A549 (cell line): ENCODE measurements at places on chromosomes 2 and 18. TPM values are rescaled to one million over a fixed set of nuclear protein-coding genes. Genes with fewer than 3 reads are reported as not detected.

Gene KIDINS220
- 16.4 to 16.9 TPM (median 16.5 TPM) in 3 replicates for polyA plus RNA-seq

DNA sequence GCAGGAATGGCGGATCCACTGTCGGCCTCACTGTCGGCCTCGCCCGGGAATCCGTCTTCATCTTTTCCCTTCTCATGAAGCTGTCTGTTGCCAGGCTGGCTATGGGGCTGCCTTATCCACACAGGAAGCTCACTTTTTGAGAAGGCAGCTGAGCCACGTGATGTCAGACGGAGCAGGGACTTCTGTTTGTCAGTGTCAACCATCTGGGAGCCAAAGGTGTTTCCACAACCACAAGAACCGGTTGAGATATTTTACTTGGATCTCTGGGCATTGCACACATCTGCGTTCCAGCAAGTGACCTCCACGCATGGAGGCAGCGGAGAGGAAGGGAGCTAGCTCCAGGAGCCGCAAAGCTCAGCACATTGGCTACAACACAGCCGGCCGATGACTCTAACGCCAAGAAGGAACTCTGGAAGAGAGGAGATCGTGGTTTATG, 27.4 kb upstream of the TAF1B start:
- DNase-seq: no peak

- DNase-seq: no peak
Measured at GRCh38 chr2:204023088-204023487, 86.5 kb downstream of the ICOS start.

Gene SULT1C4
- not detected in 3 replicates for polyA plus RNA-seq

GRCh38 chr2:62672601-62673000, 32.9 kb upstream of the EHBP1 start:
- DNase-seq: peak; percentile 72

- peak; percentile 54 for DNase-seq
Measured at GRCh38 chr2:120109186-120110061, 96.5 kb downstream of the EPB41L5 start.

- no peak for DNase-seq
Measured at GRCh38 chr2:36489281-36489680, 108.7 kb downstream of the FEZ2 start.

- DNase-seq: no peak
Measured at GRCh38 chr18:10114717-10115463, 201.1 kb downstream of the VAPA start.

- peak; percentile 26 for DNase-seq
Measured at GRCh38 chr2:33104726-33105125, 158.0 kb downstream of the LTBP1 start.

DNA sequence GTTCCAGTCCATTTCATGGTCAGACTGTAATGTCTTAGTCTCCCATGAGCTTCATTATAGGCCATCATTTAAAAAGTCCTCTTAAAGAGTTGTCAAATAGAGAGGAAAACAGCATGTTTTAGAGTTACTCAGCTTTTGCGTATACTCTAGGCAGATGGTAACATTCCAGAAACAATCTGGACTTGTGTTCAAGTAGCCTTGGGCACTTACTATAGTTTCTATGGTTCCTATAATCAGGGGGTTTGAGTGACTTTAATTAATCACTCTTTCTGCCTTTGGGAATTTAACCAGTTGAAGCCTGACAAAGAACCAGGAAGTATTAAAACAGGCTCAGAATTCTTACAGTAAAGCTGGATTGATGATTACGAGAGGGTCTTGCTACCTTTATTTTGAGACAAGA, 42.1 kb upstream of the SCN7A start:
- no peak for DNase-seq

DNA sequence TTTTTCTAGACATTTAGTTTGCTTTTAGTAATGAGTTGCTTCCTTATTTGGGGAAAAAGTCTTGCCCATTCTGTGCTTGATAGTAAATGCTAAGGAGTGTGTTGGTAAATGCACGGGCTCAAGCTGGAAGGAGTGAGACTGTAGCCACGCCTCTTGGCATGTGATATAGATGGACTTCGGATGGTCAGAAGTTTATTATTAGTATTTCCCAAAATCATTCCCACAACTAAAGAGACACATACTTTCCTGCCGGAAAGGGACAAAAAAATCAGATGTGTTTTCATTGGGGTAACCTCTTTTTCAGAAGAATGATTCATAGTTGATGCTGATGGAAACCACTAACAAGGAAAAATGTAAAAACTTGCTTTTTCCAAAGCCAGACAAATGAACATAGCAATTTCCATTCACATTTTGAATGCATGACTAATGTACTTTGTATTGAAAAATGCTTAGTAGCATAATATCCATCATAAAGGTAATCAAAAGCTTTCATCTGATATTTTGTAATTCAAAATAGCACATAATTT, 133.2 kb downstream of the ZNF532 start:
- DNase-seq: no peak

- no peak for DNase-seq
Measured at GRCh38 chr2:98027538-98027937, 31.8 kb upstream of the TMEM131 start.

Gene MRPS9
- polyA plus RNA-seq: 40.5 to 45.5 TPM (median 42.5 TPM) in 3 replicates

DNA sequence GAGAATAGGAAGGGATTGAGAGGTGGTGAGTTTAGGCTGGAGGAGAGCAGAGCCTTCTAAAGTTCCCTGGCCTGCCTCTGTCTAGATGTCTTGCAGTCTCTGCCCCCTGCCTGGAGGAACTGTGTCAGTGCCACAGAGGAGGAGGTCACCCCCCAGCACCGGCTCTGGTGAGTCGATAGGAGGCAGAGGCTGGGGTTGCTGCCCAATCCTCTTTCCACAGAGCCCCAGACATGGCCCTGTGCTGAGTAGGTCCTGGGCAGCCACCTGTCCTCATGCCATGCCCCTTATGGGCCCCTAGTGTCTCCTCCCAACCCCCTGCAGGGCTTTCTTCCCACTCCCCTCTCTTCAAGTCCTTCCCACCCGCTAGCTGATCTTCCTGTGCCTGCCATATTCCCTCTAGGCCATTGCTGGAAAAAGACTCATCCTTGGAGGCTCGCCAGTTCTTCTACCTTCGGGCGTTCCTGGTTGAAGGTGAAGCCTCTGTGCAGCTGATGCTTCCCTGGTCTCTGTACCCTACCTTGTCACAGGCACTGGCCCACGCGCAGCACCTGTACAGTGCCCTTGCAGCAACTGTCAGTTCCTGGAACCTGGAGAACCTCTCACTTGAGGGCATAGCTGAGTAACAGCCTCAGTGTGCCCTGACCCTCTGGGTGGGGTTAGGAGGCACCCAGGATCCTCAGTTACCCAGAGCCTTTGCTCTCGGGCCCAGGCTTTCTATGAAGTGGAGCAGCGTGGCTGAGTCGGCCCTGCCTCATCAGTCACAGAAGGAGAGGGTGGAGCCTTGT, 13.2 kb upstream of the SLC4A3 start:
- no peak for DNase-seq

DNA sequence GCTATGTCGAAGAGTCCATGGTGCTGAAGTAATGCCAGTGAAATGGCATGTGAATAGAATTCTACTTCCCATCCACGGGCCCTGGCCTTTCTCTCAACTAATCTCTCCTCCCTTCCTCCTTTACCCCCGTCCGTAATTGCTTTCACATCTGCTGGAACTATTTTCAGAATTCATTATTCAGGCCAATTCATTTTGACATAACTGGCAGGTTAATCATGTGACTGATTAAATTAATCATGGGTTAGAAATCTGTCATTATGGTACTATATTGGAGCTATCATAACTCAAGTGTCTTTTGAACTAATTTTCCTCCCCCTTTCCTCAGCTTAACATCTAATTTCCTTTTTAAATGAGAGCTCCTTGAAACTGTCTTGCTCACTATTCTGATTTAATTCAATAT, 66.9 kb downstream of the ZDBF2 start:
- no peak for DNase-seq

Gene DYNAP
- not detected in 3 replicates for polyA plus RNA-seq

Gene MTIF2
- 47.2 to 54.1 TPM (median 48.7 TPM) in 3 replicates for polyA plus RNA-seq

GRCh38 chr2:126764686-126765265, 108.8 kb downstream of the GYPC start:
- DNase-seq: no peak

- no peak for DNase-seq
Measured at GRCh38 chr2:241733391-241734207, 831 bp upstream of the D2HGDH start.

- DNase-seq: no peak
Measured at GRCh38 chr18:36580874-36581750, 247.7 kb downstream of the TPGS2 start.

GRCh38 chr18:54775686-54776085, 52.6 kb upstream of the RAB27B start:
- peak; percentile 62 for DNase-seq

Gene IL37
- not detected in 3 replicates for polyA plus RNA-seq
